ENCODE measurements at places on chromosomes 3 and 15.

DNA sequence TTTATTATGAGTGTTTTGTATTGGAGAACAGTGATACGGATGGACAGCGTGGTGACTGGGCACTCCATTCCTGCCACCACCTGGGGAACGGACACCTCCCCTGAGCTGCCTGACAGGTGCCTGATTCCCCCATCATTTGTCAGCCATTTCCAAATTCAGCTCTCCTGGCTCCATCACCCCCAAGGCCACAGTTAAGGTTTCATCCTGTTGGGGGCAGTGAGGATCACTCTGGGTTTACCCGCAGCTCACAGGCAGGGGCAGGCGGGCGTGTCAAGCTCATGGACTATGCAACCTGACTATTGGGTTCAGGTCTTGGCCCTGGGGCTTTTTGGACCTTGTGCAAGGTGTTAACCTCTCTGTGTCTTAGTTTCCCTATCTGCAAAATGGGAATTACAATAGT, 76.3 kb downstream of the RAB11A start:
- DNase-seq = no peak

DNA sequence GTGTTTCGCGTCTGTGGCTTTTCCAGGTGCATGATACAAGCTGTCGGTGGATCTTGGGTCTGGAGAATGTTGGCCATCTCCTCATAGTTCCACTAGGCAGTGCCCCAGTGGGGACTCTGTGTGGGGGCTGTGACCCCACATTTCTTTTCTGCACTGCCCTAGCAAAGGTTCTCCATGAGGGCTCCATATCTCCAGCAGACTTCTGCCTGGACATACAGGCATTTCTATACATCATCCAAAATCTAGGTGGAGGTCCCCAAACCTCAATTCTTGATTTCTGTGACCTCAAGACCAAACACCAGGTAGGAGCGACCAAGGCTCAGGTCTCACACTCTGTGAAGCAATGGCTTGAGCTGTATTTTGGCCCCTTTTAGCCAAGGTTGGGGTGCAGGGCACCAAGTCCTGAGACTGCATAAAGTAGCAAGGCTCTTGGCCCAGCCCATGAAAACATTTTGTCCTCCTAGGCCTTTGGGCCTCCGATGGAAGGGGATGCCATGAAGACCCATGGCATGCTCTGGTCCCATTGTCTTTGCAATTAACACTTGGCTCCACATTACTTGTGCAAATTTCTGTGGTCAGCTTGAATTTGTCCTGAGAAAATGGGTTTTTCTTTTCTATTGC, 615.3 kb downstream of the ZBBX start:
- no peak for DNase-seq

DNA sequence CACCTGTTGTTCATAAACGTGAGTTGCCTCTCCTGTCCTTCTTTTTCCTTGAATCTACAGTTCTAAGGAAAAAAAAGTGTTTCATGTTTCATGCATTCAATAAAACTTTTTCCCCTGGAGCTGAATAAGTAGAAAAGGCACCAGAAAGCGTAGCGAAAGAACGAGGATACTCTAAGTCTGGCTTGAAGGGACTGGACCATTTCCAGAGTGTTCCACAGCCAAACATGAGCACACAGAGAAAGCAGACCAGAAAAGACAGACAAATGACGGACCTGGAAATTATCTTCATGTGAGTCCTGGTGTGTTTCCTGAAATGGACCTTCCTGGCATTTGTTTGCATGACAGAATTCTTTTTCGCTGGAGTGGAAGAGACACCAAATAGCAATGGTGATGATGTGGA, 204.7 kb downstream of the SV2B start:
- DNase-seq = no peak

- DNase-seq = no peak
Measured at GRCh38 chr3:159679900-159680299, 308.7 kb upstream of the IL12A start.

- no peak for DNase-seq
Measured at GRCh38 chr3:123071146-123071545, 4.3 kb downstream of the PDIA5 start.

DNA sequence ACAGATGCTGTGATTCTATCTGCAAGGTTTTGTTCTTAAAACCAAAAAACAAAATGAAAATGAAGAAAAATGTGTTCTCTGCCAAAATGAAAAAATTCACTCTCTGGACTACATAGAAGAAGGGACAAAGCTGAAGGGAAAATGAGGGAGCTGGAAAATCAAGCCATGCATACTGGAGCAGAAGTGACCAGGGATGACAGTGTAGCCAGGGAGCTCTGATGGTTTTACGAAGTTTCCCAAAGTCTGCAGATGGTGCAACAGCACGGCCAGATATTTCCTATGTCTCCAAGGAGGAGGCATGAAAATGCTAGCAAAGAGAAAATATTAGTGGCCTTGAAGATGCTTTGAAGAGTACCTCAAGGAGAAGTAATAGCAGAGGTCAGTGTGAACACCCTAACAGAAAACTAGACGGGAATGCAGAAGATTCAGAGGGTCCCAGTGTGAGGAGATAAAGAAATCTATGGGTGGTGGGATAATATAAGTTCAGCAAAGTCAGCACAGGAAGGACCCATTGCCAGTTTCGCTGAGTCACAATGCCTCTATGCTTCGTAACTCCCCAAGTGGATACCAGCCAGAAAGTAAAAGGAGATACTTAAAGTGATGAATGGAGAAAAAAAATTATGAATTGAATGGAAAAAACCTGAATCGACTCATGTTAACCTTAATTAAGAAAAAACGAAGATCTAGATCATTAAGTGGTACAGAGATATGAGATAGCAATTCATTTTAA, 39.0 kb upstream of the POMGNT2 start:
- no peak for DNase-seq

GRCh38 chr3:77707281-77707680, 667.4 kb downstream of the ROBO2 start:
- no peak for DNase-seq

GRCh38 chr3:181710345-181711291, 1.1 kb upstream of the SOX2 start:
- no peak for DNase-seq

GRCh38 chr3:137762674-137763593, 1.2 kb upstream of the SOX14 start:
- no peak for DNase-seq

DNA sequence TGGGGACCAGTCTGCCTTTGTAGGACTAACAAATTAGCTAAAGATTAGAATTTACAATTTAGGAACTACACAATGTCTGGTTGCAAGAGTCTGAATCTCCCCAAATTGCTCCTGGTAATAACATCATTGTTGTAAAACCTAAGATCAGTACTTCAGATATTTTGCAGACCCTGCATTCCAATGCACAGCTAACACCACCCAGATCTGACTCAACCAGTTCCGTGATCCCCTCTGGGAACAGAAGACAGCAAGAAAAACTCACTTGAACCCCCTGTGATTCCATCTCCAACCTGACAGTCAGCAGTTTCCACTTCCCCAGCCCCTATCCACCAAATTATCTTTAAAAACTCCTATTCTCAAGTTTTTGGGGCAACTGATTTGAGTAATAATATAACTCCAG, 201.9 kb upstream of the ARPP21 start:
- DNase-seq = no peak

DNA sequence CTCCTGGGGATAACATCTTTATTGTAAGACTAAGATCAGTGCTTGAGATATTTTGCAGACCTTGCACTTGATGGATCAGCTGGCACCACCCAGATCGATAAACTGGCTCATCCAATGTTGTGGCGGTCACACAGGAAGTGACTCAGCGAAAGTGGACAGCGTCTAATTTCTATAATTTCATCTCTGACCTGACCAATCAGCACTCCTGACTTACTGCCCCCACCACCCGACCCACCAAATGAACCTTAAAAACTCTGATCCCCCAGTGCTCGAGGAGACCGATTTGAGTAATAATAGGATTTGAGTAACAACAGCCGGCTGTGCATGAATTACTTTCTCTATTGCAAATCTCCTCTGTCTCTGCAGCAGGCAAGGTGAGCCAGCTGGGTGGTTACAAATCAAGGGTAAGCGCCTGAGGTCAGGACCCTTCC, 62.7 kb upstream of the RNU6-1 start:
- DNase-seq = no peak

DNA sequence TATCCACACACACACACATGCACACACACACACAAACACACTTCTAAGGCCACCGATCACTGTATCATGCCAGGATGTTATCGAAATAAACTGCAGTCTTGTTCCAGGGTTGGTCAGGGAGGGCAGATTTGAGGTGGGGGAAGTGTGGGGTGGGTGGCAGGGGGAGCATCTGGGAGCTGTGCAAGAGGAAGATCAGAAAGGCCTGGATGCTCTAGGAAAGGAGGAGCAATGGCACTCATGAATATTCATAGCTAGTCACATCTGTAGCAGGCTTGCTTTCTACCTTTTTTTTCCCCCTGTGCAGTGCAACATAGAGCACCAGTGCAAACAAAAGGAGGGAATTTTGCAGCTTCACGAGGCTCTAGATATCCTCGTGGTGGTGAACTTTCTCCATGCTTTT, 84.9 kb downstream of the MEIS2 start:
- no peak for DNase-seq

- no peak for DNase-seq
Measured at GRCh38 chr3:120304616-120305015, 19.6 kb upstream of the GPR156 start.

- no peak for DNase-seq
Measured at GRCh38 chr3:142433110-142433509, 14.7 kb downstream of the XRN1 start.

DNA sequence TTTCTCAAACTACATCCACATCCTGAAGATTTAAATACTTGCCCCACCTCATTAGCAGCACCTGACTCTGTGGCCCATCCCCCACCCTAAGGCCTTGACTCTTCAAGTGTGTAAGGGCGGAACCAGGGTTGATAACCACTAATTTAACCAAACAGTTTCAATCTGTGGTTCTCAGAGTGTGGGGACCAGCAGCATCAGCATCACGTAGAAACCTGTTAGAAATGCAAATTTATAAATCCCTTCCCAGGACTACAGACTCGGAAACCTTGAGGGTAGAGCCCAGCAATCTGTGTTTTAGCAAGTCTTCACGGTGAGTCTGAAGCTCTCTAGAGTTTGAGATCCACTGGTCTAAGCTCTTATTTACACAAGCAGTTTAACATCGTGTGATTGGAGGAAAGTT, 12.4 kb downstream of the GNB4 start:
- no peak for DNase-seq

DNA sequence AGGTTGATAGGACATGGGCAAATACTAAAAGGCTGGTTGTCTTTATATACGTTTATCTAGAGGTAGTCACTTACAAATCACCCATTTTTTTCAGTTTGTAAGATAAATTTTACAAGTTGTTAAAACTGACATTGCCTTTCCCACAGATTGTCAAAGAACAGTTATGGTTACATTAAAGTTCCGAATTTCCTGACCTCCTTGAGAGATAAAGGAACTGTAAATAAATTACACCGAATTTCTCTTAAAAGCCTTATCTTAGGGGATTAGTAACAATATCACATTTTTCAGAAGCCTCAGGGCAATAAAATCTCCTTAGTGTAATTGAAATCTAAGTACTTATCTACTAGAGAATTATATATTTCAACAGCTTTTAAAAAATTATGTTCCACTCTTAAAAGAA, 49.5 kb downstream of the ZPLD1 start:
- no peak for DNase-seq

- DNase-seq = no peak
Measured at GRCh38 chr3:126118591-126118990, 34.7 kb upstream of the SLC41A3 start.

Measured in nucleus accumbens (tissue), 56 donors.